ENCODE measurements at places on chromosomes 16 and 17.

DNA sequence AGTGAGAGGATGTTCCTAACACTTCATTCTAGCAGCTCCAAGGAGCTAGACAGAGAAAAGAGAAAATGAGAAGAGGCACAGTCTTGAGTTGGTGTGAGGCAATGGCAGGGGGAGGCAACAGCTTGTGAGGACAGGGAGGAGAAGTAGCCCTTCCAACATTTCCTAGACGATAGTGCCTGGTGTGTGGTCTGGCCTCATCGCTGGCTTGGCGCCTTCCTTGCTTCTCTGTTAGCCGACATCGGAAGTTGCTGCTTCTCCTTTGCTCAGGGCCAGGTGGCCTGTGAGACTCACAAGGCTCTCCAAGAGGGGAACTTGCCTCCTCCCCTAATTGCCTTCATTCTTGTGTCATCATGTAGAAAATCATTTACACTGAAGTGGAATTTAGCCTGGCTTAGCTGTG lies 208.7 kb downstream of the MAP2K4 start:
- no peak for DNase-seq

- DNase-seq: no peak
Measured at GRCh38 chr16:51773071-51773890, 622.2 kb upstream of the SALL1 start.

- no peak for DNase-seq
Measured at GRCh38 chr16:79411805-79412204, 188.7 kb downstream of the MAF start.

GRCh38 chr16:17070882-17071592 lies 399.7 kb downstream of the XYLT1 start:
- DNase-seq: peak; percentile 33
